ENCODE measurements at places on chromosomes 2 and 18. TPM values are rescaled to one million over a fixed set of nuclear protein-coding genes. Genes with fewer than 3 reads are reported as not detected.

AGAP1 gene
- 153 TPM for total RNA-seq

SCN3A gene
- total RNA-seq = 22.2 TPM

KIDINS220 gene
- total RNA-seq = 188 TPM

ZNF638 gene
- total RNA-seq = 211 TPM

GRB14 gene
- 0.83 TPM for total RNA-seq

SLC39A6 gene
- 113 TPM for total RNA-seq

CCL20 gene
- not detected for total RNA-seq
